NCI-H345 (cell line): ENCODE measurements at places on chromosomes 2 and 18.
A peak's percentile ranks its signal among the peaks of the same experiment; 100 is the strongest.

DNA sequence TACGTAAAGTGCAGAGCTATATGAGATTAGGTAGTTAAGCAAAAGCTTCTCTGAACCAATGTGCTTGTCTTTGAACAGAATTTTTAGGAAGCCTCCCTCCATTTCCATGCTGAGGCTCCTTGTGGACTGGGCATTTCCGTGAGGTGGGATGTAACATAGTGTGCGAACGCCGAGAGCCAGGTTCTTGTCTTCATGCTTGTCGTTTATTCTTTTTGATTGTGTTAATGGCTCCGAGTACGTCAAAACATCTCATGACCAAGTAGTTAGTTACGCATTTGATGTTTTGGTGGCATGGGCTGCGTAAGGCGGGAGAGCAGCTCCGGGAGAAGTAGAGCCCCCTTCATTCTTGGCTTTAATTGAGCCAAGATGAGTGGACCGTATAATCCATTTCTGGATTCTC is 32.9 kb downstream of the DGKD start:
- DNase-seq, result no peak

DNA sequence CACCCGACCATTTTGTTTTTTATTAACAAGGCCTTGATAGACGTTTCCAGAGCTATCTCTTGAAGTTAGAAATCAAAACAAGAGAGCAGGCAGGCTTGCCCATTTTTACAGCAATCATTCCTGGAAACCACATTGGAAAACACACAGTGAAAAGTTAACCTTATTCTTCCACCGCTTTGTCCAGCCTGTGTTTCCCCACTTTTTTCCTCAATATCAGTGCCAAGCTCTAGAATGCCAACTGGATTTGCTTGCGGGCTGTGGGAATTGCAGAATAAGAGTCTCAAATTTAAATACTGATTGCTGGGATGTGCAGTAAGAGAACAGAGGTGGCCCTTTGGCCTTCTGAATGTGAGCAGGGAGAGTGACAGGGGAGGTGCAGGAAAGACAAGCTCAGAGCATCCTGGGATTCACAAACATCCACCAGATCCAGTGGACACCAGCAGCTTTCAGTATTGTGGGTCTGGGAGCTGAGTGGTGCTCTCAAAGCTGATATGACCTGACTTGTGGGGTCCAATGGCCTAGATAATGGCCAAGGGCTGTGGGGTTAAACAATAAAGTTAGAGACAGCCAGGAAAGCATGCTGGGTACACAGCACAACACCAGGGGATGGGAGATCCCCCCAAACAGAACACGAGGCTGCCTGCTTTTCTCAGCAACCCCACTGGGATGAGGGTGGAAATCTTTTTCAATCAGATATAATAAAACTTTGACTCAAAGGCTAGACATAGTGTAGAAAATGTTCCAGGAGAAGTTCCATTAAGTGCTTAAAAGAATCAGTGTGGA is 15.5 kb downstream of the CYP1B1 start:
- no peak for DNase-seq

- no peak for DNase-seq
Observed at GRCh38 chr2:49355611-49356010, 201.3 kb upstream of the FSHR start.

- no peak for DNase-seq
Observed at GRCh38 chr2:3297523-3297922, 80.1 kb downstream of the EIPR1 start.

DNA sequence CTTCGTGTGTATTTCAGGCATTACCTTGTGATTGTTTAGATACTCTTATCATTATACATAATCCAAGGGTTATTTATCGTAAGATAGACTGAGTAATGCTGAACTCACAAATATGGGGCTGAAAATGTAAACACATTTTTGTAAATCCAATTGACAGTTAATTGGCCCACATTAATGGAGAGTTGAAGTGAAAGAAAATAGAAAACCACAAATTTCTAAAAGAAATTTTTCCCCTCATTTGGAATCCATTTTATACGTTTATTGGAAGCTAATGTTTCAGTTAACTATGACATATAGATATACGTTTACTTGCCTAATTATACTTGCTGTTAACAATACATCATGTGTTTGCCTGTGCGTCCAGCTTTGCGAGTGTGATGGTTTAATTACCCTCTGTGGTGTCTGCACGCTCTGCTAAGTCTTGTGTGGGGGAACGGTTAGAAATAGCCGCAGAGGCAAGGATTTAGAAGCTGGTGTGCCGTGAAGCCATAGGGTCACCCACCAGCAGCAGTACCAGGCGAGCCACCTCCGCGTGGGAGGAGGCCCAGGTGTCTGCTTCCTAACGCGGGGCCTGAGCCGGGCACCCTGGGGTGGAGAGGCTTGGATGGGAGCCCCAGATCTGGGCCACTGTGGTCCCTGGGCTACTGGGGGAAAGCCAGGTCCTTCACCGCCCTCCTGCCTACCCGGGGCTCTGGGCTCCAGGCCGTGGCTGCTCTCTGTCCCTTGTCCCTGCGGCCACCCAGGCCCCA is 38.0 kb downstream of the TSHZ1 start:
- no peak for DNase-seq

GRCh38 chr2:170461889-170462288 is 253.2 kb upstream of the SP5 start:
- DNase-seq, result no peak

- peak; percentile 59 for DNase-seq
Observed at GRCh38 chr2:136384531-136385303, 266.8 kb upstream of the CXCR4 start.

GRCh38 chr18:54134053-54134452 is 90.4 kb downstream of the MBD2 start:
- DNase-seq, result no peak

DNA sequence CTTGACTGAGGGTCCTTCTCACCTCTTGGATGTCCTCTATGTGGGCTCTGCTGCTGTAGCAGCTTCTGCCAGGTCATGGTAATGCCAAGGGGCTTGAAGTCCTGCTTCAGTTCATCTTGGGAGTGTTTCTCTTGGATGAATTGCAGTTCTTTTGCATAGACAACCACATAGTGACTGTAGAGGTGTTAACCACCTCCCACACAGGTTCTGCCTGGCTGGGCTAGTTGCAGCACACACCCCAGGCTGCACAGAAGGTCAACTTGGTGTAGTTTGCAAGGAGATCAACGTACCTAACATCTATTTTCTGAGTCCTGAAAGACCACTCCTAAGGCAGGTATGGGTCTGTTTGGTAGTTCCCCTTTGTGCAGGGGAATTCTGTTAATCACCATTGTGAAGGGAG is 108.1 kb downstream of the ADCYAP1 start:
- DNase-seq, result no peak

GRCh38 chr18:80126797-80127196 is 17.7 kb downstream of the ADNP2 start:
- DNase-seq, result no peak

DNA sequence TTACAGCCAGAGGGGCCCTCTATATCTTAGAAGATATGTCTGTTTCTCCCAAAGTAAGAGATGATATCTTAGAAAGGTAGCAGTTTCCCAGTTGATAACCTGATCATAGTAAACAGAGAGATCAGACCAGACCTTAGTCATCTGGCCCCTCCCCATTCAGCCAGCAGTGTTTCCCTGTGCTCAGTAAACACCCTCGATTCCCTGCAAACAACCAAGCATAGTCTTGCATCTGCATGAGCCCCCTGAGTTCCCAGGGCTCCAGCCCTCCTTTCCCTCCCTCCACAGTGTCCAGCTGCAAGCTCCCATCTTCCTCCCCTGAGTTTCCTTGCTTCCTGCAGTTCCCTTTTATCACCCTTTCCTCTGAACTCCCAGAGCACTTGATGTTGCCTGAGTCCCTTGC is 20.3 kb downstream of the NRP2 start:
- no peak for DNase-seq

GRCh38 chr2:151381266-151381665 is 23.9 kb downstream of the TNFAIP6 start:
- no peak for DNase-seq

GRCh38 chr18:44938720-44939665 is 258.3 kb downstream of the SETBP1 start:
- peak; percentile 89 for DNase-seq

DNA sequence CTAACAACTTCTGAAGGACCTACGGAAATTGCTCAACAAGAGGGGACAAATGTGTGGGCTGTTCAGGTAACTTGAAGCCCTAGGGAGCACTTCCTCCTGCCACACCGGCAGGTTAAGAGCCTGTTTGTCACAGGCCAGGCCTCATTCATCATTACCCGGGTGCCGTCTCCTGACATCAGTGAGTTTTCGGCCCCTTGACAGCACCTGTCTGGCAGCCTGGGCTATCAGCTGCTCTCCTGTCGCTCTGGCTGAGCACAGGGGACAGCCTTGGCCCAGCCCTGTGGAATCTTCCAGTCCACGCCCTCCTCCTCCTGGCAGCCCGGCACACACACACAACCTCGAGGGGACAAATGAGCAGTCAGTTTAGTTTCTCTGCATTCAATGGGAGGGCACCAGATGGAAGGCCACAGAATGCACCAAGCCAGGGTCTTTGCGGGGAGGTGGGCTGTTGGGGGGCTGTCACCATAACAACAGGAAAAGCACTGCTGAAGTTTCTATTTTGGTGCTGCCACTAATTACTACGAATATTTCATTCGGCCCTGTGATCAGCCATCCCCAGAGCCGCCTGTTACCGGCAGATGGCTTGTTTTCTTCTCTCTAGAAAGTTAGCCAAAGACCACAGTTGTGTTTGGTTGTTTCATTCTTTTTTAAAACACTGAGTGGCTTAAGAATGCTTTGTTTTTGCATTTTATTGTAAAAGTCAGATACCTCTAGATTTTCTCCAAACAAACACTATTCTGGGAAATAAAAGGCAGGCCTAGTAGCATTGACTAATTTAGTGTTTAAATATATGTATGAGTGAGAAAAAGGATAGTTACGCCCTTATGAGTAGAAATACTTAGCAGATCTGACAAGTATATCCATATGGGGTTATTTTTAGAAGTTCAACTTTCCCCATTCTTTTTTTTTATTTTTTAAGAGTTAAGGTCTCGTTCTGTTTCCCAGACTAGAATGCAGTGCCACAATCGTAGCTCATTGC is 189.9 kb upstream of the NDUFV2 start:
- peak; percentile 10 for DNase-seq
